ENCODE measurements at places on chromosomes 5 and 9.

- DNase-seq, result no peak
These were observed 66.7 kb downstream of the PSD2 start for GRCh38 chr5:139862313-139862712.

DNA sequence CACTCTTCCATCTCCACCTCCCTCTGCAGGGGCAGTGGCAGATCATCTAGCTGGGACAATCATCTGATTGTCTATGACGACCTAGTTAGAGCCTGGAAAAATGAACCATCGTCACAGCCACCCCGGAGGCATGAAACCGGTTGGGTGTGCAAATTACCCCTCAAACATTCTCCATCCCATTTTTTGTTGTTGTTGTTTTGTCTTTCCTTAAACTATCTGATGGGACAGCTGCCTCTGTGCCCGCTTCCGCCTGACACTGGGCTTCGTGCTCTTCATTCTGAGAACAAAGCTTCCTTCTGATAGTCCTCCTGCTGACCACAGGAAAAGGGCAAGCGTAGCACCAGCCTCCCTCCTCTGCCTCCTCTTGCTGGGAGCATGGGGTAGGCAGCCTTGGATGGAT is 7.0 kb upstream of the NDST1 start:
- DNase-seq, result no peak

GRCh38 chr9:107587191-107587963 is 97.8 kb upstream of the KLF4 start:
- DNase-seq, result peak; percentile 12

GRCh38 chr9:36063804-36064447 is 27.2 kb downstream of the RECK start:
- DNase-seq, result peak; percentile 30
